ENCODE measurements at places on chromosomes 6 and 20. TPM values are rescaled to one million over a fixed set of nuclear protein-coding genes. Genes with fewer than 3 reads are reported as not detected.

DNA sequence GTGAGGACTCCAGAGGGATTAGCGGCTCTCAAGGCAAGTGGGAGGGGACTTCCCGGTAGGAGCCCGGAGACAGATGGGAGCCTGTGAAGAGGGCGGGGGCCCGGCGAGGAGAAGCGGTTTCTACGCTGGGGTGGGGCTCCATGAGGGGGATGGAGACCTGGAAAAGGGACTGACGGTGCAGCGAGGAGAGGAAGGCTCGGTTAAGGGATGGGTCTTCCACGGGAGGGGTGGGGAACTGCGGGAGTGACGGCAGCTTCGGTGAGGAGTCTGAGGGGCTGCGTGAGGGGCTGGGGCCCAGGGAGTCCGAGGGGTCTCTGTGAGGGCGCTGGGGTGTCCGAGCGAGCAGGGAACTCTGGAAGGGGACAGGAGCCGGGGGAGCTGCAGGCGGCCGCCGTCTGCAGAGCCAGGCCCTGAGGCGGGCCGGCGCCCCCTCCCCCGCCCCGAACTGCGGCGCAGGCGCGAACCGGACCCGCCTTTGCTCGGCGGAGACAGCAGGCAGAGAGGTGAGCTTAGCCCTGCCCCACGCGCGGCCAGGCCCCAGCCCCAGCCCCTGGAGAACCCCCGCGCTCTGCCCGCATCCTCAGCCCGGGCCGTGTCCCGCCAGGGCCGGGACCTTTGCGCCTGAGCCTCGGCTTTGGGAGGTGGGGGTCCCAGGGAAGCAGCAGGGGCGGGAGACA lies at the start of gene NRSN2:
NRSN2 (plus strand) TSS at position 472 of the 677 bp plus-strand sequence. CDS start 2,533 bp downstream, outside the sequence.
- DNase-seq = peak; percentile 87
- H3K27me3 ChIP-seq = no peaks in the 10 kb centered on the region
- H3K4me1 ChIP-seq = peaks cover 15% of the 10 kb centered on the region
- peak within 1 kb of the TSS; percentile 53 for H3K4me3 ChIP-seq

Gene TRMT11
- 10.5 TPM for total RNA-seq

Gene BPI
- not detected for total RNA-seq

Gene NOTCH4
- 6.0 TPM for total RNA-seq

GRCh38 chr20:24497851-24498250 lies 28.4 kb downstream of the SYNDIG1 start:
- no peaks in the 10 kb centered on the region for H3K27me3 ChIP-seq
- peak; percentile 27 for DNase-seq
- H3K36me3 ChIP-seq = no peaks in the 10 kb centered on the region
- no peak overlapping the region for H3K4me3 ChIP-seq
- H3K27ac ChIP-seq = no peak overlapping the region

- H3K27me3 ChIP-seq = no peaks in the 10 kb centered on the region
- peaks cover 3% of the 10 kb centered on the region for H3K4me1 ChIP-seq
- H3K36me3 ChIP-seq = no peaks in the 10 kb centered on the region
- no peak overlapping the region for H3K27ac ChIP-seq
Measured at GRCh38 chr6:112237595-112237994, 16.8 kb downstream of the LAMA4 start.

DNA sequence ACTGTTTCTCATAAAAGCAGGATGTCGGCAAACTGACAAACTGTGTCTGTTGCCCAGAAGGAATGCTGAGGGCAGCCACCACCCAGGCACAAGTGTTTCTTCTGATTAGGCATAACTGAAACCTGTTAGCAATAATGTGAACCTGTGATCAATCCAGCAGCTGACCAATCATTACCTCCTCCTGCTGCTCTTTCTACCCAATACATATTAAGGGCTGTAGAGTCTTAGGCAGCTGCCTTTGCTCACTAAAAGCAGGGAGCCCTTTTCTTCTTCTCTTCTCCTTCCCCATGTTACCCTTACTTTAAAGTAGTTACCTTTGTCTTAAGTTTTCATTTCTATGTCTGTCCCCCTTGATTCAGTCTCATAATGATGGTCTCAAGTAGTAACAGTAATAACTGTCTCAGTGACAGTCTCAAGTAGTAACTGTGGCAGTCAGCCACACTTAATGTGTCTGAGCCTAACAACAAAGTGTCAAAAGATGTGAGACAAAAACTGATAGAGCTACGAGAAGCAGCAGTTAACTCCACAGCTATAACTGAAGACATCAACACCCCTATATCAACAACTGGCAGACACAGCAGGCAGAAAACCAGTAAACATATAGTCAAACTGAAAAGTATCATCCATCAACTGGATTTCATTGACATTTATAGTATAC lies 37.0 kb downstream of the RANBP9 start:
- H3K27ac ChIP-seq = no peak overlapping the region
- H3K27me3 ChIP-seq = no peaks in the 10 kb centered on the region
- no peak overlapping the region for H3K4me3 ChIP-seq
- no peak for DNase-seq

- no peak for DNase-seq
- no peaks in the 10 kb centered on the region for H3K27me3 ChIP-seq
- no peak overlapping the region for H3K27ac ChIP-seq
- peaks cover 12% of the 10 kb centered on the region for H3K4me1 ChIP-seq
Measured at GRCh38 chr6:24825130-24825630, 26.5 kb upstream of the ARMH2 start.

DNA sequence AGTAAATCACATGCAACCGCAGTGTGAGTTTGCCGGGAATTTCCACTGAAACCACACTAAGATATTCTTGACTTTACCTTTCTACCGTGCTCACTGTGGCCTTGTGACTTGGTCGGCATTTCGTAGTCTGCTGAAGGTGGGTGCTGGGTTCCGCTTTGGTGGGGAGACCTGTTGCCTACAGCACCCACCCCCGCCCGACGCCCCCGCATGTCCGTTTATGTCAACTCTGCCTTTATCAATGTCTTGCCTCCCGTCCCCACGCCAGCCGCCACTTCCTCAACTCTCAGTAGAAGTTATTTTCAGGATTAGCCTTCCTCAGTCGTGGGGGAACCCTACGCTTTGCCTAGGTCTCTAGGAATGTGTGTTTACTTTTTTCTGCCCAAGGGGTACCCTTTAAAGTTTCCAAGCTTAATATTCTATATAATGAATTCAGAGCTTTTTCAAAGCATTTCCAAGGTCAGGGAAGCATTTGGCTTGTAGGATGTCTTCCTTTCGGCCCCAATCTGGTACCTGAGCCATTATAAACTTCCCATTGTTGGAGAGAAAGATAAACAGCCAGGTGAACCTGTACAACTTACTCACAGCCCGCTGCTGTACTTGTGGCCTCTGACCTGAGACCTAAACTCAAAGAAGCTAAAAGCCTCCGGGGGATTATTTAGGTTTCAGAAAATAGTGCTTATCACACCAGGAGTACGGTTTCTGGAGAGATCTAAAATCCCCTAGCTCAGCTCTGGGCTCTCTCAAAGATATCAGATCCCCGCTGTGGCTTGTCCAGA lies 54.2 kb downstream of the TBC1D7 start:
- no peak overlapping the region for H3K27ac ChIP-seq
- H3K27me3 ChIP-seq = no peaks in the 10 kb centered on the region
- no peak overlapping the region for H3K4me3 ChIP-seq

GRCh38 chr6:29516108-29516507 lies 28.4 kb upstream of the MAS1L start:
- no peak overlapping the region for H3K4me3 ChIP-seq
- no peaks in the 10 kb centered on the region for H3K36me3 ChIP-seq
- no peaks in the 10 kb centered on the region for H3K27me3 ChIP-seq
- no peak overlapping the region for H3K27ac ChIP-seq

DNA sequence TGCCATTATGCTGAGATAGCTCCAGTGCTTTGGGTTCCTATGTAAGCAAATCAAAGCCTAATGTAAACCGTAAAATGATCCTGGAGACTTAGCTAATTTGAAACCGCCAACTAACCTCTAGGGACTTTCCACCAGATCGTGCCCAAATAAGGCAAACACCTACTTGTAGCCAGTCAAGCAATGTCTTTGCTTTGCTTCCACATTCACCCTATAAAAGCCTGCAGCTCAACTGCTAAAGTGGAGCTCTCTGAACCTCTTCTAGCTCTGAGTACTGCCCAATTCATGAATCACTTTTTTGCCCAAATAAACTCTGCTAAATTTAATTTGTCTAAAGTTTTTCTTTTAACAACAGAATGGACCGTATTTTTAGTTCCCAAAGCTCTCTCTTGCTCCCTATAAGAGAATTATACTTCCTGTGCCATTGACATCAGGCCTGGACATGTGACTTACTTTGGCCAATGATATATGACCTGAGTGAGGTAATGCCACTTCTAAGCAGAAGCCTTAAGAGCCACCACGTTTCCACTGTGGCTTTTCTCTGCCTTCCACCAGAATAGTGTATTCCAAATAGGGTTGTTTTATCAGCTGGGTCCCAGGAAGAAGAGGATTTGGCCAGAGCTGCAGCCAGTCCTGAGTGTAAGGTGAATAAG lies 34.8 kb upstream of the PSMF1 start:
- H3K27ac ChIP-seq = no peak overlapping the region
- H3K36me3 ChIP-seq = no peaks in the 10 kb centered on the region
- no peaks in the 10 kb centered on the region for H3K27me3 ChIP-seq
- no peaks in the 10 kb centered on the region for H3K4me1 ChIP-seq

Gene CGAS
- 1.5 TPM for total RNA-seq

GRCh38 chr20:18191306-18191705 lies 53.6 kb downstream of the KAT14 start:
- H3K4me1 ChIP-seq = no peaks in the 10 kb centered on the region
- no peak for DNase-seq
- no peak overlapping the region for H3K27ac ChIP-seq
- H3K36me3 ChIP-seq = no peaks in the 10 kb centered on the region
- H3K27me3 ChIP-seq = no peaks in the 10 kb centered on the region

GRCh38 chr6:317448-318144 lies 25.3 kb downstream of the DUSP22 start:
- no peak overlapping the region for H3K27ac ChIP-seq
- H3K4me3 ChIP-seq = no peak overlapping the region
- no peaks in the 10 kb centered on the region for H3K36me3 ChIP-seq
- peaks cover 5% of the 10 kb centered on the region for H3K4me1 ChIP-seq
- peak; percentile 55 for DNase-seq

DNA sequence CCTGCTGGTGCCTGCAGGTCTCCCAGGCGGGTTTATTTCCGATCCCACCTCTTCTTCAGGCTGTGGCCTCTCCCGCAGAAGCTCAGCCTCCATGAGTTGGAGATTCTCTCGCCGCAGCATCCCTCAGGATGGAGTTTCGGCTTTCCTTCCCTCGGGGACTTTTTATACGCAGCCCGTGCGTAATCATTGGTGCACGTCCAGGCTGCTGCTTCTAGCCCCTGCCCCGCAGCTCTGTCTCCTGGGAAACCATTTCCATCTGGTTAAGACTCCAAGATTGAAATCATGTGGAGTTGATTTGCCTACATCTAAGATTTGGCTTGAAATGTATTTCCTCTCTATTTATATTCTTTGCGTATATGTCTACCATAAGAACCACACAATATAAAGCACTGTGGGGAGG lies 46.7 kb upstream of the CARMIL1 start:
- no peak overlapping the region for H3K4me3 ChIP-seq
- DNase-seq = no peak
- H3K27ac ChIP-seq = no peak overlapping the region
- no peaks in the 10 kb centered on the region for H3K27me3 ChIP-seq
- H3K36me3 ChIP-seq = no peaks in the 10 kb centered on the region

Gene GNAS-AS1
- total RNA-seq = 0.61 TPM

Gene ID4
- 14.5 TPM for total RNA-seq

- H3K4me1 ChIP-seq = no peaks in the 10 kb centered on the region
- H3K4me3 ChIP-seq = no peak overlapping the region
- H3K36me3 ChIP-seq = no peaks in the 10 kb centered on the region
- H3K27ac ChIP-seq = no peak overlapping the region
- H3K27me3 ChIP-seq = no peaks in the 10 kb centered on the region
Measured at GRCh38 chr20:33108661-33109060, 29.2 kb downstream of the BPIFB4 start.
